ENCODE measurements at places on chromosomes 6 and 20.

- no peak for DNase-seq
These were observed 50.3 kb downstream of the MYB start for GRCh38 chr6:135231469-135231844.

GRCh38 chr6:36132246-36132895 lies 2.1 kb downstream of the MAPK13 start:
- DNase-seq, result no peak

DNA sequence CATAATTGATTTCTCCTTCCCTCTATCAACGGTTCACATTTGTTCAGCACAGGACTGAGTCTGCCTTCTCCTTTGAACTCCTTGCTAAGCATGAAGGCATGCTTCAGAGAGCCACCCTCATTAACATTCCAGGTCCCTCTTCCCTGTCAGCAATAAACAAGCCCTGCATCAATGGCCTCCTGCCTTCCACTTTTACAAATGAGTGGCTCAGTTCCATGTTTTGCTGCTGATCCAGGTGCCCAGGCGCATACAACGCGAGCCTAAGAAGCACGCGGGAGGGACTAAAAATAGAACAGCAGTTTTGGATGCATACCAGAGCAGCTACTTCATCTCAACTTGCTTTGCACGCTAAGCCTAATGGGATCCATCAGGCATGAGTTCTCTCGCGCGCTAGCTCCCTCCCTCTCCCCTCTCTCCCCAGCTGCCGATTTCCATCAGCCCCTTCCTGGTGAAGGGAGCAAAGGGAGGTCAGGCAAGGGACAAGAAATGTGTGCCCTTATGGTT lies 53.4 kb downstream of the TRAF3IP2 start:
- no peak for DNase-seq

DNA sequence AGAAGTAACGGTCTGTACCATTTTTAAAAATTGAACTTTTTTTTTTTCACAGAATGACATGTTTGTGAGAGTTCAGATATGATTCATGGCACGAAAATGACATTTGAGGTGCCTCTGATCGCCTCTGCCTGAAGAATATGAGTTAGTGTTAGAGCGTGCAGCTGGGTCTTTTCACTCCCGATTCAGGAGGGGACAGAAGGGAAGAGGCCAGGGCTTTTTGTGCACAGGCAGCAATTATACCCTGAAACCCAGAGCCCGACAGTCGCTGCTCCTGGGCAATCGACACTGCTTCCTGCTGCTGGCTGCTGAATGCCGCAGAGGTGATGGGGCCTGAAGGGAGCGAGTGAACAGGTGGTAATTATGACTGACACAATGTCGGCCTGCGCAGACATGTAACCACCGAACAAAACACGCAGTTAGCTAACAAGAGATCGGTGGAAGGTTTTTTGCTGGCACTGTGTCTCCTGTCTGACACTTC lies 652.0 kb upstream of the NOX3 start:
- peak; percentile 57 for DNase-seq

DNA sequence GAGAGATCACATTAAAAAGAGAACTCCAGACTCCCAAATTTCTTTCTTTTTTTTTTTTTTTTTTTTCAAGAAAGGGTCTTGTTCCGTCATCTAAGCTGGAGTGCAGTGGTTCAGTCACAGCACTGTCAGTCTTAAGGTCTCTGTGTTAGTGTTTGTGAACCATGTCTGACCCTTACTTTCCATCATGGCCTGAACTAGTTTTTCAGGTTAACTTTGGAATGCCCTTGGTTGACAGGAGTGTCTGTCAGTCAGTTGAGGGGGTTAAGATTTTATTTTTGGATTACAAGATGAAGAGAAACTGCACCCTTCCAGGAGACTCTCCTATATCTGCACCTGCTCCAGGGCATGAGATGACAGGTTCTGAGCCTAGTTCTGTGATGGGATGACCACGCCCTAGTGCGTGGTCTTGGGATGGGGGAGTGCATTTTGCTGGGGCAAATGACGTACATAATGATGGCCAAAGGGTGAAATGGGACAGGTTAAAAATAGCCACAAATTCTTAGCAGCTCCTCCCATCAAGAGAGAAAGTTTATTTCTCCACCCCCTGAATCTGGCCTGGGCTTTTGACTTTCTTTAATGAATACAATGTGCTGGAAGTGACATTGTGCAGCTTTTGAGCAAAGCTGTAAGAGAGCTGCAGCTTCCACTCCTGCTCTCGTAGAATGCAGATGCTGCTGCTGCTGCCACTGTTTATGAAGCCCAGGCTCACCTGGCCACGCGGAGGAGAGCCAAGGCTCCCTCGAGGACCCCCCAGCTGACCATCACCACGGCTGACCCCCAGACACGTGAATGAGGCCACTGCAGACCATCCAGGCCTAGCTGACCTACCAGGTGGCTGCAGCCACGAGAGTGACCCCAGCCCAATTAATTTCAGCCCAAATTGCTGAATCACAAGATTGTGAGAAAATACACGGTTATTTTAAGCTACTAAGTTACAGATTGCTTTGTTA lies 29.7 kb upstream of the FAM50B start:
- DNase-seq, result no peak

DNA sequence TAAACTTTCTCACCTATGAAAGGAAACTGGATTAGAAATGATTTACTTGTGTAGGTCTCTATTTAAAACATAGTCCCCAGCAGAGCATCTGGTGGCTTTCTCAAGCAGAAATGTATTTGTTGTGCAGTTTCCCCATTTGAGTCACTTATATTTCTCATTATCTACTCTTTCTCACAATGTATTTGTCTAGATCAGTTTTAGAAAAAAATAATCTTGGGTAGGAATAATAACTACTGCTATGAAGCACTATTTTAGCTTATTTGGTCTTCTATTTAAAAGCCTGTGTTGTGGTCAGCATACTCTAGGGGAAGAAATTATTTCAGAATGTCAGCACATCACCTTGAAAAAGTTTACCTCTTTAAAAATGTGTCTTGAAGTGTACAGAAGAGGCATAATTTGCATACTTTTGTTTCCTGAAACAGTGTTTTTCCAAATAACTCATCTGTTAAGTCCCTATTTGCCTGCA lies 60.9 kb upstream of the PRL start:
- no peak for DNase-seq

- DNase-seq, result no peak
These were observed 21.3 kb upstream of the DST start for GRCh38 chr6:56664029-56664428.

- no peak for DNase-seq
These were observed 159.1 kb downstream of the TBX18 start for GRCh38 chr6:84605298-84605697.

DNA sequence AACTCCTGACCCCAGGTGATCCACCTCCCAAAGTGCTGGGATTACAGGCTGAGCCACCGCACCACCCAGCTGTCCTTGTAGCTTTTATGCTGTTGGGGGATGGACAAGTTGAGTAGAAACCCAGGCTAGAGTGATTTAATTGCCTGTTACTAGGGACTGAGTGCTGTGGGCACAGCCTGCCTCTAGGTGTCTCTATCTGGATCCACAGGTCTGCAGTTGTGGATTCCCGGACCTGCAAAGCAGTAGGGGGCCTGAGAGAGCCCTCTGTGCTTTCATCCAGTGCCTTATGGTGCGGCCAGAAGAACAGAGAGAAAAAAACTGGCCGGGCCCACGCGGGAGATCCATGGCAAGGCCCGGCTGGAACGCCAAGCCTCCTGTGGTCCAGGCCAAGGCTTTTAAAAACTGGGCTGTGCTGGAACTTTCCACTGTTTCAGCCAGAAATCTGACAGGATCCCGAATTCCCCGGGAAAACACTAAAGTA lies 5.2 kb downstream of the SIRPA start:
- DNase-seq, result peak; percentile 81

DNA sequence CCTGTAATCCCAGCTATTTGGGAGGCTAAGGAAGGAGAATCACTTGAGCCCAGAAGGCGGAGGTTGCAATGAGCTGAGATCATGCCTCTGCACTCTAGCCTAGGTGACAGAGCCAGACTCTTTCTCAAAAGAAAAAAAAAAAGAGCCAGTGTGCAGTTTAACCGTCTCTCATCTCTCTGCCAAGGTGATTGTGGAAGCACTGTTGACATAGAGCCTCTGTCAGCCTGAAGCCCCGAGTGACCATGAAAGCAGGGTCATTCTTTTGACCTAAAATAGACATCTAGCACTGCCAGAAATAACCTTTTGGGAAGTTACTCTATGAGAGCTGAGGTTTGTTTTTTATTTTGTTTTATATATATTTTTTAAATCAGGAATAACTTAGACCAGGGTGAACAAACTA lies 7.4 kb downstream of the DEFB127 start:
- no peak for DNase-seq

GRCh38 chr6:150068151-150068550 lies 770 bp downstream of the ULBP3 start:
- no peak for DNase-seq

Data from DMS153 (cell line).